Iris pigment epithelial cell (primary cell): ENCODE measurements at places on chromosomes 11 and 22.

GRCh38 chr11:116173941-116174911 lies 598.6 kb downstream of the BUD13 start:
- DNase-seq = no peak

DNA sequence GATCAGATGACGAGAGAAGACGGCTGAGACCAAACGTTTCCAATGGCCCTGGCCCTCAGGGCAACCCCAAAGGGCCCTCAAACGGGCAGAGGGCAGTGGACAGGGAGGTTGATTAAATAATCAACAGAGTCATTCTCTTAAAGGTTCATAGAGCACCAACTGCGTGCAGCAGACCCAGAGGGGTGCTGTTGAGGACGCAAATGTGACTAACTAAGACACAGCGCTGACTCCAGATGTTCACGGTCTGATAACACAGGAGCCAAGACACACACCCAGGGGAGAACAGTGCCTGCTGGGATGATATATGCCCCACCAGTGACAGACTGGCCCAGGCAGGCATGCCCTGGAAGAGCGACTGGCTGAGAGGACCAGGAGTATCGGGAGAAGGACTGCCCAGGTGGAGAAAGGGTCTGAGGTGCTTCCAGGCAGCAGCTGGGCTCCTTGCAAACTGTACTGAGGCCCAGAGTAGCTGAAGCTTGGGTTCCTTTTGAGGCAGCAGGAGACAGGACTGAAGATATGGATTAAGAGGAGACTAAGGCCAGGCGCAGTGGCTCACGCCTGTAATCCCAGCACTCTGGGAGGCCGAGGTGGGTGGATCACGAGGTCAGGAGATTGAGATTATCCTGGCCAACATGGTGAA lies 7.7 kb downstream of the VWCE start:
- DNase-seq = no peak

- no peak for DNase-seq
These were observed 378.3 kb downstream of the INSC start for GRCh38 chr11:15493066-15493465.

DNA sequence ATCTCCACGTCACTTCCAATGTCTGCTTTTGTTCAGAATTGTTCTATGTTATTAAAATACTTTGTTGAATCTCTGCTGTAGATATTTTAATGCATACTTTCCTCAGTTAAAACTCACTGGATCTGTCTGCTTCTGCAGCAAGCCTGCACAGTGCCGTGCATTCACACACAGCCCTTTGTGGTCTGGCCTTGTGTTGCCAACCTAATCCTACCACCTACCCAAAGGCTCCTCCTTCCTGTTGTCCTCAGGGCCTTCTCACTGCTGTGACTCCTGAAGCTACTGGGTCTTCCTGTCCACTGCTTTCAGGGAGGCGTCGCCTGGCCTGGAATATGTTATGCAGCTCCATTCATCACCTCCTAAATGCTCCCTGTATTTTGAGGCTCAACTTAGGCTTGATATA lies 67.0 kb downstream of the PPP6R3 start:
- no peak for DNase-seq

DNA sequence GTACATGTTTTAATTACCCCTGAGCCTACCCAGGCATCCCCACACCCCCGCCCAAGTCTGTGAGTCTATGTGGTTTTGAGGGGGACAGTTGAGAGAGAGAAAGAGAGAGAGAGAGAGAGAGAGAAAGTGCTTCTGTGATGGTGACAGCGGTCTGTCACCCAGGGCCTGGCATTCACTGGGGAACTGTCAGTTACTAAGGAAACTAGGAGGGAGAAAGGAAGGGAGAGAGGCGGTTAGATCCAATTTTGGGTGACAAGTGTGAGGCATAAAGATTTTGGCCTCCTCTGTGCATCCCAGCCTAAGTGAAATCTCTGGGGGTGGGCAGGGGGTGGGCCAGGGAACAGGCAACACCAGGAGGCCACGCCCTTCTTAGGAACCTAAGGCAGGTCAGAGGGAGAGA lies 498.3 kb downstream of the BUD13 start:
- DNase-seq = no peak

DNA sequence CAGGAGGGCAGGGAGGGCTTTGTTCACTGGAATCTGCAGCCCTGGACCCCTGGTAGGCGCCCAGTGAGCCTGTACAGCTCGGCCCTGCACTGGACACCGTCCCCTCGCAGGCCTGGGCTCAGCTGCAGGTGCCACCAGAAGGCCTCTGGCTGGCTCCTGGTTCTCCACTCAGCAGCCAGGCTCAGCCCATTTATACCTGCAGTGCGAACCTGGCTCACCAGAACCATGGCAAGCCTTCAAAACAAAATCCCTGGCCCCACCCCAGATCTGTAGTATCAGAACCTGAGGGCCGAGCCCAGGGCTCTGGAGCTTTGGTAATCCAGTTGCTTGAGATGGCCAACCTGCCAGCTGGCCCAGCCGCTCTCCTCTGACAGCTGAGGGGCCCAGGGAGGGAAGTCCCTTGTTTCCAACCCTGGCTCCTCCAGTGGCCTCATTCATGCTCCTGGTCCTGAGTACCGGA lies 870 bp upstream of the FREY1 start:
- DNase-seq = no peak

GRCh38 chr22:29706486-29706885 lies 13.3 kb upstream of the CABP7 start:
- DNase-seq = no peak

DNA sequence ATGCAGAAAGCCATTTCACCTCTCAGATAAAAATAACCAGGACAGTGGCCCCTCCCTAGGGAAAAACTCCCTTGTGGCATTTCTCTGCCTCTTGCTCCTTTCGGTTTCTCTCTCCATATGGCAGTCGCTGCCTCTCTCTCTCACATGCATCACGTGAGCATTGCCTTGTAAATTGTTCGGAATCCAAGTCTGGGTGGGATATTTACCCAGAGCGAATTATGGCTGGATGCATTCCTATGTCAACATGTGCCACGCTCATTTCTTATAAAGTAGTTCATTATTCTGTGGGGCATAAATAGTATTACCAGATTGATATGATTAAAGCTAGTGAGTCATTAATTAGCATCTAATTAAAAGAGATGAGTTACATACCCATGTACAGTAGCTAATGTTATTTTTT lies 392.9 kb downstream of the INSC start:
- no peak for DNase-seq

DNA sequence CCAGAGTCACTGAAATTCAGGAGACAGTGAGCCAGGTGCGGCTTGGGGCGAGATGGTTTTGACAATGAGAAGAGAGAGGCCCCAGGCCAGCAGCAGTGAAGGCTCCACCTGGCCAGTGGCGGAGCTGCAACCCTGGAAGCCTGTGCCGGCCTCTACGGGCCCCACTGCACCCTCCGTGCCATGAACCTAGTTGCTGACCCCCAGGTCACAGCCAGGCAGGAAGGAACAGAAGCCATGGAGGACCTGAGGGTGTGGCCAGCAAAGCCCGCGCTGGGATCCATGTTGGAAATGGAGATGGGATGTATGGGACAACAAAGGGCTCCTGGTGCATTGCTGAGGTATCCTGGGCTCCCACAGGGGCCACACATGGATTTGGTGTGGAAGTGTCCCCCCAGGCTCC lies 1528.5 kb downstream of the BRD1 start:
- DNase-seq = no peak

DNA sequence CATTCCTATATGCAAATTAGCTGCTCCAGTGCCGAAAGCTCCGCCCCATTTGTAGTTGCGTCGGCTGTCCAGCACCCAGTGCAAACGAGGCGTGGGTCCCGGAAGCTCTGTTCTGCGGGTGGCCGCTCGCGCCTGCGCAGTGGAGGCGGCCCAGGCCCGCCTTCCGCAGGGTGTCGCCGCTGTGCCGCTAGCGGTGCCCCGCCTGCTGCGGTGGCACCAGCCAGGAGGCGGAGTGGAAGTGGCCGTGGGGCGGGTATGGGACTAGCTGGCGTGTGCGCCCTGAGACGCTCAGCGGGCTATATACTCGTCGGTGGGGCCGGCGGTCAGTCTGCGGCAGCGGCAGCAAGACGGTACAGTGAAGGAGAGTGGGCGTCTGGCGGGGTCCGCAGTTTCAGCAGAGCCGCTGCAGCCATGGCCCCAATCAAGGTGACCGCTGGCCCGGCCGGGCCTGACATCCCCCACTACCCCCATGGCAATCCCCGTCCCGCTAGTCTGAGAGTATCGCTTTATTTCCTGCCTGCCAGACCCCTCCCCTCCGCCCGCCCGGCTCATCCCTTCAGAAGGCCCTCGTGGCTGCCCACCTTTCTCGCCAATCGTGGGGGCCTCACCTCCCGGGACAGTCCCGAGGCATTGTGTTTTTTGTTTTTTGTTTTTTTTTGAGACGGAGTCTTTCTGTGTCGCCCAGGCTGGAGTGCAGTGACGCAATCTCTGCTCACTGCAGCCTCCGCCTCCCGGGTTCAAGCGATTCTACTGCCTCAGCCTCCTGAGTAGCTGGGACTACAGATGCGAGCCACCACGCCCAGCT lies at the start of gene PRDX5:
Gene PRDX5, plus strand, starts transcription at position 161 of the 805 bp plus-strand sequence. Its CDS starts 95 bp downstream, at position 256.
- DNase-seq = peak; percentile 94

GRCh38 chr11:97354026-97354425 lies 964.2 kb downstream of the JRKL start:
- DNase-seq = no peak

DNA sequence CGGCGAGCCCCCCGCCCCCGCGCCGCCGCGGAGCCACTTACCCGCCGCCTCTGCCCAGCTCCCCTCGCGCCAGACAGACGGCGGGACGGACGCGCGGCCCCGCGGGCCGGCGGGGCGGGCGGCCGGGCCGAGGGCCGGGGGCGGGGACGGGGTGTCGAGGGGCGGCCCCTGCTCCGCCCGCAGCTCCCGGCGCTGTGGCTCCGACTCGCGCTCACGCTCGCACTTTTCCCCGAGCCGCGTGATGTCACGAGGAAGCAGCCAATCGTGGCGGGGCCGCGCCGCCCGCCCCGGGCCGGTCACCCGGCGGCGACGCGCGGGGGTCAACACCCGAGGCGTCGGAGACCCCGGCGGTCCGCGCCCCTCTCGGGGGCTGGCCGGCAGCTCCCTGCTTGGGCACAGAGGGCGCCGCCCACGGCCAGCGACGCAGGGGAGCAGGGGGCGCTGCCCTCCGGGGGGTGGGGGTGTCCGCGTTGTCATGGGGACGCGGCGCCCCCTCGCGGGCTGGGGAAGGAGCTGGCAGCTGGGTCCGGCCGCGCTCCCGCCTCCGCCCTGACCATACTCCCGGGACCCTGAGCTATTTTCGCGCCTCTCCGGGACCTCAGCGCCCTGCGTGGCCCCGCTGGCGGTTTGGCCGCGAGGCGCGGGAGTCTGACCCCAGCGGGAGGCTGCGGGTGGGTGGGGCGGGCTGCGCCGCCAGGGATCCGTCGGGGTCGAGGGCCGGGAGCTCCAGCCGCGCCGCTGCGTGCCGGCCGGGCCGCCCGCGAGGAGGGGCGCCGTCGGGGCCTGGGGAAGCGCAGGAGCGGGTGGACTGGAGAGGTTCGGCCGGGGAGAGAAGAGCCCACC lies at the start of gene CHRM4:
Gene CHRM4, minus strand, starts transcription at position 199 of the 843 bp plus-strand sequence. CDS start 5,219 bp downstream, outside the sequence.
- peak; percentile 47 for DNase-seq

DNA sequence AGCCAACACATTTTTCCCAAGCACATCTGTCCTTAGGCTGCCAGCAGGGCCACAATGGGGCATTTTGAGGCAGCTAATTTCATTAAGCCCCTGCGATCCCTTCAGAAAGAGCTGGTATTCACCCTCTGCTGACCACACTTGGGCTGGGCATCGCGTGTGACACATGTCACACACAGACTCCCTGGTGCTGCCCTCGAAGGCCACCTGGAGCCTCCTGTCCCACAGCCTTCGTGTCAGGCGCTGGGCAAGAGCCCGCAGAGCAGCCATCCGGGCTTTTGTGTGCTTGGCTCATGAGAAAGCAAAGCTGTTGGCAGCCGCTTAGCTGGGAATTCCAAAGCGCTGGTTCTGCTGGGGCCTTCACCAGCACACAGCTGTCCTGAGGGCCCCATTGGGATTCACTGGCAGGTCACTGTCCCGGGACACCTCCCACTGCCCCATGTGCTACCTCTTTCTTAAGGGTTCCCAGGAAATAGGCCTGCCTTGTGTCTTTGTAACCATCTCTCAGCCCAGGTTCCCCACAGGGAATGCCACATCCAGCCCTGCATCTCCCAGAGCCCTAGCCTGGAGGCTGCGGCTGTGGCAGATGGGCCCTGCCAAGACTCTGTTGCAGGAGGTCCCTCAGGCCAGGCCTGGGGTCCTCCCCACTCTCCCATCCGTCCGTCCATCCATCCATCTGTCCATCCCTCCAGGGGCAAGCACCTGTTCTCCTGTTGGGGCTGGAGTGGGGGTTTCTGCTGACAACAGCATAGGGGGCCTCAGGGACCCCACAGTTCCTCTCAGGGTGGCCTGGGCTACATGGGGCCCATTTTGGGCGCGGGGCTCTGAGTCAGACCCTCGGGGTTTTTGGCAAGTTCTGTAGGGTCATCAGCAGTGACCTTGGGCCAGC lies 4.9 kb downstream of the CLDN5 start:
- no peak for DNase-seq

DNA sequence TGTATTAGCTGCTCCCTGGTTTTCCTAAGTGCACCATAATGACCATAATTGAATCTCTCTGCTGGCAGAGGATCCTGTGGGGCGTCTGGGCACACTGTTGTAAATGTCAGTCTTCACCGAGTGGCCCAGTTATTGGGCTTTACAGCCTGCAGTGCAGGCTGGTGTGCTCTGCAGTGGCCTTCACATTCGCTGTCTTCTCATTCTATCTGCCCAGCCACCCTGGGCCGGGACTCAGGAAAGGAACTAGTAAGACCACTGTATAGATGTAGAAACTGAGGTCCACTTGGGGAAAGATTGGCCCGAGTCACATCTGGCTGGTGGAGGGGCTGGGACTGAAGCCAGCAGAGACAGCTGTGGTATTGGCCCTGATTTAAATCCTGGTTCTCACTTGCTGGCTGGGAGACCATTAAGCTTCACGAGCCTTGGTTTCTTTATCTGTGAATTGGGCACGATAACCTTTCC lies 49.3 kb downstream of the TSPAN18 start:
- DNase-seq = no peak

GRCh38 chr11:1784761-1785650 lies 21.3 kb upstream of the CTSD start:
- DNase-seq = no peak

DNA sequence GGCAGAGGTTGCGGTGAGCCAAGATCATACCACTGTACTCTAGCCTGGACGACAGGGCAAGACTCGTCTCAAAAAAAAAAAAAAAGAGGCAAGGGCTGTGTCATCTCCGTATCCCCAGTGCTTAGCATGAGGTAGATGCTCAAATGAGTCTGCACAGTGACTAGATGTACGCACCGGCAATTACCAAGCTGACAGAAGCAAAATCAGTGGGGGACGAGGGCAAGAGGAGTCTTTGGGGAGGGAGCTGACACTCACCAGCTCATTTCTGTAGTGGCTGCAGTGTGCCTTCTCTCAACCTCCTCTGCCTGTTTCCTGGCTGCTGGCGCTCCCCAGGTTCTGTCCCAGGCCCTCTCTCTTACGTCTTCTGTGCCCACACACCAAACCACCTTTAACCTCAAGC lies 69.9 kb downstream of the PACSIN2 start:
- DNase-seq = no peak

GRCh38 chr11:132220474-132220873 lies 850.1 kb downstream of the NTM start:
- DNase-seq = peak; percentile 44

GRCh38 chr11:32391956-32392553 lies 43.3 kb downstream of the WT1 start:
- peak; percentile 28 for DNase-seq

DNA sequence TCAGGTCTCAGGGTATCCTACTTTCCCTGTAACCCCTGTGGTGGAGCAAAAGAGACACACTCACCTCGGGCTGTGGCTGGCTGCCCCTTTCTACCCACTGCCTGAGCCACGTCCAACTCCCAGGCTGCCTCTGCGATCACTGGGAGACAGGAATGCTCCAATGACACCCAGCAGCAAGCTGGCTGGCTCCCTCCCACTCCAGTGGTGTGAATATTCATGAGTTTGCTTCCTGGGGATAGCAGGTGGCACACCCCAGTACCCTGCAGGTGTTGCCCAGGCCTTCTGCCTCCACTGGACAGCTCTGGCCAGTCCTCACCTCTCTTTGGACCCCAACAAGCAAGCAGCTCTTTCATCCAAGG lies 9.7 kb downstream of the GAL3ST1 start:
- no peak for DNase-seq
